ENCODE measurements at places on chromosomes 4 and X.

GRCh38 chrX:113124693-113125092 is 284.1 kb upstream of the AMOT start:
- no peak for DNase-seq

DNA sequence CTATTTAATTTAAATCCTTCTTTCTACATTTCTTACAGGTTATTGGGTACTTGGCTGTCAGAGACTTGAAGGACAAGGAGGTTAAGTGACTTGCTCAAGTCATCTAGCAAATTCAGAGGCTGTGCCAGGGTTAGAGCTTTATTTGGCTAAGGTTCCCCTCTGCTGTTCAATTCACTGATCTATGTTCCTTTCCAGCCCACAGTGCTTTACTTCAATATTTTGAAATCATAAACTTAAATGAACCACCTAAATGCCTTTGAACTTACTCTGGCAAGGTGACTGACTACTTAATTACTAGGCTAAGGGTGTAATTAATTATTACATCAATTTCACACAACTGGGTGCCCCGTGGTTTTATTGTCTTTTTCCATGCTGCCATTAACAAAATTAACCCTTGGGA is 288.7 kb downstream of the CAMK2D start:
- DNase-seq: no peak

- no peak for DNase-seq
Observed at GRCh38 chr4:53361451-53361850, 4.4 kb downstream of the SCFD2 start.

GRCh38 chr4:45716093-45716492 is 407.8 kb downstream of the GABRG1 start:
- DNase-seq: no peak

DNA sequence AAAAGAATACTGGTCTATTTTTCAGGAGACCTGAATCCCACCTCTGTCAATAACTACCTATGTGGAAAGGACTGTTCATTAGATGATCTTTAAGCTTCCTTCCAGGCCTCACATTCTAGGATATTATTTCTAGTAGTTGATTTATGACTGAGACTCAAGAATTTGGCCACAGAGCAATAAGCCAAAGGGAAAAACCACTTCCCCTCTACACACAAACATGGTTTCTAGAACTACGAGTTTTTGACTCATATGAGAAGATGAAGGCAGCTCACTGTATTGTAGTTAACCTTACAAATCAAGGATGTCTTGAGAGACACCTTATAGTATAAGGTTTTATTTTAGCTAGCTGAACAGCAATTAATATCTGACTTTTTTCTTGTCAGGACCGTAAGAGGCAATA is 36.9 kb upstream of the GDPD2 start:
- DNase-seq: no peak

DNA sequence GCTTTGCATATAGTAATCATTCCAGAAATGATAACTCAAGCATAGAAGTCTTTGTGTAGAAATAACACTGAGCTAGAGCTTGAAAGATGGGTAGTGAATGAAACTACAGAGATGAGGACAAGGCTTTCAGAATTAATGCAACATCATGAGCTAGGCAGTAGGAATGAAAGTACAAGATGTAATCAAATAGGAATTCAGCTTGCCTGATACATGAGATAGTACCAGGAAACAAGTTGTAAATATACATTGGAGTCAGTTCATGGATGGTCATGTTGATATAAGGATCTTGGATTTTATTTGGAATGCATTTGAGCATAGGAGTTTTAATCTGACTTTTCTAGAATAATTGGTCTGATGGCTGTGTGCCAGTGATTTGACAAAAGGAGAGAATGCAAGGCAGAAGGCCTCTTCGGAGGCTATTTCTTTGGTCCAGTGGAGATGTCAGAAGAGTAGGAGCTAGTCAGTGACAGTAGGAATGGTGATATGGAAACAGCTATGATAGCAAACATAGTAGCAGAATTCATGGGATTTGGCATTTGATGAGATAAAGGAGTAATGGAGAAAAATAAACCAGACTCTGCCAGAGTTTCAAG is 206.4 kb upstream of the PACRGL start:
- DNase-seq: no peak

- DNase-seq: no peak
Observed at GRCh38 chr4:61427099-61427817, 227.1 kb downstream of the ADGRL3 start.

DNA sequence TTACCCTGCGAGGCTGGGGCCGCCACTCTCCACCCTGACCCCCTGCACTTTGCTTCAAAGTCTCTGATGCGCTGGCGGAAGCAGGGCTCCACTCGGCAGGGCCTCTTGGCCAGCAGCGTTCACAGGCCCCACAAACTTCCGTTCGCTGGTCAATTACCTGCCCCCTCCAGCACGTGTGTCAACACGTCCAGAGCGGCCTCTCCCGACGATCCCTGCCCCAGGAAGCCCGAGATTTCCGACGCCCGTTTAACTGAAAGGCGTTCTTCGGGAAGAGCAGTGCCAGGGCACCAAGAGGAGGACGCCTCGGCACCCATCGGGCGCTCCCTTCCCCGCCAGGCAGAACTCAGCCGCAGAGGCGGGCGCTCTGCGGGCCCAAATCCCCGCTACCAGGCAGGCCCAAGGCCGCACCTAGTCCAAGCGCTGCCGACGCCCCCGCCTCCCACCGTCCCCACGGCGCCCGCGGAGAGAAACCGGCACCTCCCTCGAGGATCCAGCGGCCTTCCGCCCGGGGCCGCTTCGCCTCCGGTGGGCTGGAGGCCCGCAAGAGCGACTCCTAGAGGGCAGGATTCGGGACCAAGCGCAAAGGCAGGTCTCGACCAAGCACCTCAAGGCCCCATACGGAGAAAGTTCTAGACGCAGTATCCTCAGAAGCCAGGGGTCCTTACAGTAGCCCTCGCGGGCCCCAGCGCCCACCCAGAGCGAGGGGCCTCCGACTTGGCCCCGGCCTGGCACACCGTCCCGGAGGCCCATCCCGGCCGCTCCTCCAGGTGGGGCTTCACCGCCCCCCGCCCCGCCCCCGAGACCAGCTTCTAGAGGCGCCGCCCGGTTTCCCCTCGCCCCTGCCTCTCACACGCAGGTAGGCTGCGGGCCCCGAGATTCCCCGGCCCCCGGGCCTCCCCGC is 586 bp downstream of the BCAP31 start:
- peak; percentile 67 for DNase-seq

DNA sequence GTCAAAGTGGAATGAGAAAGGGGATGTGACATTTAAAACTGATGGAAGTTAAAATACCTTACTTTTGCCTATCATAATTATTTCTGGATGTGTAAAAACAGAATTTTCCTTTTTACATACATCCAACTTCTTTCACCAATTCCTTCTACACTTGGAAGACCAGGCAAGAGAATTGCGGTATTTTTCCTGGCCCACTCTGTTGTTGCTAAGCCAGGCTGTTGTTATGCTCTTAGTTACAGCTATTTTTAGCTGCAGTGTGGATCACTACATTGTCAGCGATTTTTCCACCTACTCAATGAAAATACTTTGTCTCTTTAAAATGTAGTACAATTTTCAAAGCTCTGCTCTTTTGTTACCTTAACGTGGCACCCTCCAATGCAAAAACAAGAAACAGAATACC is 43.4 kb downstream of the NKX6-1 start:
- no peak for DNase-seq

DNA sequence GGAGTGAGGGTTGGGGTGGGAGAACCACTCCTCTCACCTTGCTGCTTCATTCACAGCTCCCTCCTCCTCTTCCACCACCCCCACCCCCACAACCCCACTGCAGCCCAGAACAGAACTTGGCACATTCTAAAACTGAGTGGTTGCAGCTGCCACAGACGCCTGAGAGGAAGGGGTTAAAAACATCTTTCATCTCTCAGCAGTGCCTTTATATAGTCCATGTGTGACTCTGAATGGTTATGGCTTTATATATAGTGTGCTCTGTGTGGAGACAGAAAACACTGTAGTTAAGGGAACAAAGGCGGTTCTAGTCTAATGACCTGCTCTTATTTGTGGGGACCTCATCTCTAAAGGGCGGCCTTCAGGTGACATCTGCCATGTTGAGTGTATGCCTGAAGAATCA is 144.8 kb downstream of the BCOR start:
- DNase-seq: no peak

GRCh38 chrX:926991-927390 is 285.5 kb downstream of the CRLF2 start:
- DNase-seq: no peak

DNA sequence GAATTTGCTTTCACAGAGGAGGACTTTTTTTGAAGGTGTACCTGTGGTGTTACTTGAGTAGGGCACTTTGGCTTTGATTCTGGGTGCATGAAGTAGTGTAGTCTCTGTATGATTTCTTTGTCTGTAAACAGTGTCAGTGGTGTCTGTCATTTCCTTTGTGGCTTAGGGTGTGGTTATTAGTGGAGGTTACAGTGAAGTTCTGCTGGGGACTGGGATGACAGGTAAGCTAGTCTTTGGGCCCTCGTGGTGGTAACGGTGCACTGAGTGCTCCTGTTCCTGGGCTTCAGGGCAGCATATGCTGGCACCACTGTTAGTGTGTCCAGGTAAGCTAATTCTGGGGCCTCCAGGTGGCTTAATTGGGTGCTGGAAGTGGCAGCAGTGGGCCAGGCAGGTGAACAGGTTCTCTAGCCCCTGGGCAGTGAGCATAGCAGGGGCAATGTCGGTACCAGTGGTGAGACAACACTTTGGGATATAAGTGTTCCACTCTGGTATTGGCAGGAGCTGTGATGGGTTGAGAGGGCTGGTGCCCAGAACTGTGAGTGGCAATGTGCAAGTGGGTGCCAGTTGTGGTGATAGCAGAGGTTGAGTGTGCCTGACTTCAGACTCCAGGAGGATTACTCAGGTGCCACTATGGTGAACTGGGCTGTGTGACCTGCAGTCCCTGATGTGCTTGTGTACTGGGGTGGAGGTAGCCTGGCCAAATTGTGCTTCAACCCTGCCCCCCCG is 26.0 kb upstream of the VSIG1 start:
- DNase-seq: no peak

GRCh38 chrX:118551426-118551825 is 55.8 kb downstream of the DOCK11 start:
- DNase-seq: no peak

GRCh38 chr4:15344041-15344440 is 83.8 kb upstream of the C1QTNF7 start:
- peak; percentile 56 for DNase-seq

GRCh38 chr4:4914059-4914820 is 54.8 kb downstream of the MSX1 start:
- DNase-seq: no peak

DNA sequence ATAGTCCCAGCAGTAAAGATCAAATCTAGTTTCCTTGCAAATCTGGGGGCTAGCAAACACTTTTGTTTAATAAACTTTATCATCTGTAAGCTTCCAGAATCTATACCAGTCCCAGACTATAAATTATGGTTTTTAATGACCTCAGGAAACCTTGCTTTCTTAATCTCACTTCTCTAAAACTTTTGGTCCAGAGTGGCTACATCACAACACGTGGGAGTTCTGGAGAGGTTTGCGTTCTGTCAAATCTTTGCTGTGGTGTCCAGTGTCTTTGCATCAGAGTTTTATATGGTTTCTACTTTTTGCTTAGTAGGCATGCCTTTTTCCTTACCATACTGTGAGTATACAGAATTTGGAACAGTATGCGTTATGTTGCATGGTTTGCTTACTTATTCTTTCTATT is 193.9 kb downstream of the ANK2 start:
- DNase-seq: no peak

- DNase-seq: no peak
Observed at GRCh38 chr4:106287353-106287969, 28.5 kb downstream of the TBCK start.

- DNase-seq: no peak
Observed at GRCh38 chr4:51885363-51885762, 42.4 kb downstream of the DCUN1D4 start.

DNA sequence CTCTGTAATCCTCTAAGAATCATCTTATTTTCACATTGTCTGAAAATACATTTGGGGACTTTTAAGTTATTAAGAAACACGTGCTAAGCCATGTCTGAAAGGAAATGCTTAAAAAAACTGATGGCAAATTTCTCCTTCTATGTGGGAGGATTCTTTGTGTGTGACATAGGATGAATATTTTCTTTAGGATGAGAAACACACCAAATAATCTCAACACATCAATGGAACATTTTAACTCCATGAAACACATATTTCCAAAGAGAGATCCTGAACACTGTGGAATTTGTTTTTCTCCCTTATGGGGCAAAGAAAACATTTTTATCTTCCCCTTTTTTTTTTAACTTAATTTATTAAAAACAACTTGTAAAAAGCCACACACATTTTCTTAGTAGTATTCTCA is 153.8 kb upstream of the ANKRD50 start:
- no peak for DNase-seq

- peak; percentile 62 for DNase-seq
Observed at GRCh38 chr4:7238300-7238960, 46.1 kb downstream of the SORCS2 start.

DNA sequence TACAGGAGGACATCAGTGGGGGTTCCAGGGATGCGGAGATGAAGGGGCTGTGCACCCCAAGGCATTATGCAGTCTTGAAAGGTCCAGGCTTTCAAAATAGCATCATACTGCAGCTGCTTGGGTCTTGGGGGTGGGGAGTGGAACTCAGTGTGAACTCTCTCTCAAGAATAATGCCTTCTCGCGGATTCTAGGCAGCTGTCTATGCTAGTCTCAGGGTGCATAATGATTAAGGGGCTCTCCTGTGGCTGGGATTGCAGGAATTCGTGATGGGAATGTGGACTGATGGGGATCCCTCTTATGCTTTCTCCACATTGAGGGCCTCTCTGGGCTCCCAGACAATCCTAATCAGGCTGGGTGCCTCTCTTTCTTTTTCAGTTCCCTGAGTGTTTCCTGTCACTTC is 172.2 kb upstream of the ARHGAP24 start:
- DNase-seq: no peak

All from eye (tissue), 1 donor.